ENCODE measurements at places on chromosomes 11 and 22.

GRCh38 chr11:73661035-73661628 lies 14.8 kb downstream of the PLEKHB1 start:
- peak; percentile 78 for DNase-seq

GRCh38 chr11:61787928-61788491 lies 4.4 kb downstream of the TMEM258 start:
- DNase-seq = no peak

DNA sequence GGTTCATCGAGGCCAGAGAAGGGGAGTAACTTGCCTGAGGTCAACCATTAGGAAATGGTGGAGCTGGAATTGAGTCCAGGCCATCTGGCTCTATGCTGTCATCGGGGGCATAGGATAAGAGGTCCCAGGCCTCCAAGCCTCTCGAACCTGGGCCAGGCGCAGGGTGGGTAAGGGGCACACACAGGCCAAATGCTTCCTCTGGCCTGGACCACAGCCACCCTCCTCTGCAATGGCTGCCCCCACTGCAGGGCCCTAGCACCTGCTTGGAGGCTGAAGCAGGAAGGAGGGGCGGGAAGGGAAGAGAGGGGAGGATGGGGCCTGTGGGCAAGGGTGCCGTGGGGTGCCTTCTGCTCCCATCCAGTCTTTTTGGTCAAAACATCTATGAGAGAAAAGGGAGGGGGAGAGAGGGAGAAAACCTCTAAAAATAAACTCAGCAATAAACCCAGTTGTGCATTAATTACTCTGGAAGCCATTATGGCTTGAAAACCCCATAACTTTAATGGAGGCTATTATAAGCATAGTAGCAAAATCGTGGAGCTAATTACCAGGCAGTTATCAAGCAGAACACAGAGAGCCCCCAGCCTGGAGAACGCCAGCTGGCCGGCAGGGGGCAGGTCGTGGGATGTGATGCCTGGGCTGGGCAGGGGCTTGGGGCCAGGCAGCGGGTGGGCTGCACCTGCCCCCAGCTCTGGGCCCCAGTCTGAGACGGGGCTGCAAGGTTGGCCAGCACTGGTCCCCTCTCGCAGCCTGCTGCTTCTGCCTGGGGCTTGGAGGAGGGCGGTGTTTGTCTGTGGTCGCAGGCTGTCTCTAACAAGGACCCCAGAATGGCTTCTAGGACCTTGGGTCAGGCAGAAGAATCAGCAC lies 21.1 kb downstream of the B3GAT1 start:
- DNase-seq = no peak

- no peak for DNase-seq
Observed at GRCh38 chr22:40679964-40680818, 907 bp downstream of the MCHR1 start.

GRCh38 chr22:21443057-21443734 lies 24.0 kb upstream of the TMEM191C start:
- no peak for DNase-seq

DNA sequence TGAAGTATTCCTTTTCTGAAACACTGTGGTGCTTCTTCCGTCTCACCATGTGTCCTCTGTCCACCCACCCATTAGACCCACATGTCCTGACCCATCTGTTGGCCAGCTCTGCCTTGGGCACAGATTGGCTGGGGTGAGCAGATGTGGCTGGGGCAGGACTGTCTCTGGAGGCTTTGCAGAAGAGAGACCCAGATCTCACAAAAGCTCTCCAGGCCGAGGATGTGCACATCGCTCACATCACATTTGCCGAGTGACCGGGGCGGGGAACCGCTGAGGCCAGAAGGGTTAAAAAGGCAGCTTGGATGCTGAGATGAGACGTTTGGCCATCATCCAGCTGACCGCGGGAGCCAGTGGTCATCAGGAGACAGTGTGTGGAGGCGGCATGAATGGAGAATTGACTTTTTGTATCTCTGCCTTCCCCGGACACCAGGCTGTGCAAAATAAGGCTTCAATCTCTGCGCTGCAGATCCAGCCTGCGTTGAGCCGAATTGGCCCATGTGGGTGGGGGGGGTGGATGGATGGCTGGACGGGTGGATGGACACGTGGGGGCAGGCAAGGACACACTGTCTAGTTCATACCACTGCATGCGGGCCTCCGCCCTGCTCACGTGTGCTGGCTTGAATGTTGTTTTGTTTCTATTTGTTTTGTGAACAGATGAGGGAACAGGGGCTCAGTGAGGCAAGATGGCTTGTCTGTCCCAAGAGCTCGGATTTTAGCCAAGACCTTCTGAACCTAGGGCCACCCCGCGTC lies 6.1 kb downstream of the IFITM10 start:
- DNase-seq = no peak

DNA sequence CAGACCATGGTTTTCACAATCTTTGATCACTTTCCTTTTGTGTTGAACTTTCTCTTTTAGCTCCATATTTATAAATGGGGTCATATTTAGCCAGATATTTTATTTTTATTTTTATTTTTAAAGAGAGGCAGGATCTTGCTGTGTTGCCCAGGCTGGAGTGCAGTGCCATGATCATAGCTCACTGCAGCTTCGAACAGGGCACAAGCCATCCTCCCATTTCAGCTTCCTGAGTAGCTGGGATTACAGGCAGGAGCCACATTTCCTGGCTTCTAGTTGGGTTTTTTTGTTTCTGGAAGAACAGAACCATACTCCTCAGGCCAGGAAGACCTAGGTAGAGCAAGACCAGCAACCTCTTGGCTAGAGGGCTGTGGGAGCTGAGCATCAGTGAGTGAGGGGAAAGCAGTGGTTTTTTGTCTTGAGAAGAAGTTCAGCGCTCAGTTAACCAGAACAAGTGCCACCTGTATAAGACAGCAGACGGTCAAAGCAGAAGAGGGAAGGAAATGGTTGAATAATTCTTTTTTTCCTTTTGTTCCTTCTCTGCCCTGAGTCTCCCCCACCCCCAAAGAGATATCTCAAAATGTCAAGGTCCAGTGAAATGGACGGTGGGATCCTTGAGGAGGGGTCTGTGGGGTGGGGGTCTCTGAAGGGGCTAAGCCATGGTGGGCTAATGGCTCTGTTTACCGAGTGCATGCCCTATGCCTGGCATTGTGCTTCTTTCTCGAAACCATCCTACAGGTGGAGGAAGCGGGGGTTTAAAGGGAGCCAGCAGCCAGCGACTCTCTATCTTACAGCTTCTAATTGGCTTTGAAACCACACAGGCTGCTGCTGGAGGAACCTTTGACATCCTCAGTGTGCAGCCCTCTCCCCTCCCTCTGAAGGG lies 63.0 kb downstream of the PTPRJ start:
- no peak for DNase-seq

GRCh38 chr11:123135863-123136446 lies 59.1 kb downstream of the CLMP start:
- DNase-seq = no peak

DNA sequence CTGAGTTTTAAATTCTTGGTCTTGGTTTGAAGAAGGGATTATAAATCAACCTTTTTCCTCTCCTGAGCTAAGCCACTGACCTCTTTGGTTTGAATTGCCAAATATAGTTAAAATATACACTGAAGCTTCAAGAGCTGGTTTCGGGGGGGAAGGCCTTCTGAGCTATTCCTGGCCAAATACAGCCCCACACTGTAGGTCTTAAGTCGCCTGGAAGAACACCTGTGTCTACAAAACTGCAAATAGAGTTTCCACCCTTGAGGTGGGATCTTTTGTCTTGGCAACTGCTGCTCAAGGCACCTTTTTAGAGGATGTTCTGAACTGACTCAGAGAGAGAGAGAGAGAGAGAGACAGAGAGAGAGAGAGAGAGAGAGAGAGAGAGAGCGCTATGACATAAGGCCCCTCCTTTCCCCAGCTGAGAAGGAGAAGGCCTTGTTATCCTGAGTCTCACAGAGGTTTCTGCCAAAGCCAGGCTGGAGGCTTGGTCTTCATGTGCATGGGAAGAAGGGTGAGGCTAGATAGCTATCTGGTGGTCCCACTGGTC lies 5.5 kb downstream of the ADM start:
- DNase-seq = no peak

DNA sequence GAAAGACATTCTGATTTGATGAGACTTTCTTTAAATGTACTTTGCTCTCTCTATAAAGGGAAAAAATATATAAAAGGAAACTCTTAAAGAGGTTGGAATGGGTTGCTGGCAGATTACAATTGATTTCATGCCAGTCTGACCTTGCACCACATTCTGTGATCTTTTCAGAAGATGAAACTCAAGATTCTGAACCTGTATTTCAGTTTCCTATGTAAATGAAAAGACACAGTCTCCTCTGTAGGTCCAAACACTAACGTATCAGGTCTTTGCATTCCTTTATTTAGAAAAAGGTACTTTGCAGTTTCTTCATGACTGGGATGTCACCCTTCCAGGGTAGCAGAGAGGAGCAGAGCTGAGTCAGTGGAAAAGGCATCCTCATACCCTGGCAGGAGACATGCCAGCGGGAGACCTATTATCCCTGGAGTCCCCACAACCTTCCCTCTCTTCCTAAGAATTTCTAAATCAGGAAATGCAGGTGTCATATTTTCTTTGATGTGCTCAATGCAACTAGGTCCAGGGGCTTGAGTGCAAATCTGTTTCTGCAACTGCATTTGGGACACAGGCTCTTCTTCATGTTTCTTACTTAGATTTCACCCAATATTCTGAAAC lies 282.6 kb downstream of the CADM1 start:
- DNase-seq = no peak

DNA sequence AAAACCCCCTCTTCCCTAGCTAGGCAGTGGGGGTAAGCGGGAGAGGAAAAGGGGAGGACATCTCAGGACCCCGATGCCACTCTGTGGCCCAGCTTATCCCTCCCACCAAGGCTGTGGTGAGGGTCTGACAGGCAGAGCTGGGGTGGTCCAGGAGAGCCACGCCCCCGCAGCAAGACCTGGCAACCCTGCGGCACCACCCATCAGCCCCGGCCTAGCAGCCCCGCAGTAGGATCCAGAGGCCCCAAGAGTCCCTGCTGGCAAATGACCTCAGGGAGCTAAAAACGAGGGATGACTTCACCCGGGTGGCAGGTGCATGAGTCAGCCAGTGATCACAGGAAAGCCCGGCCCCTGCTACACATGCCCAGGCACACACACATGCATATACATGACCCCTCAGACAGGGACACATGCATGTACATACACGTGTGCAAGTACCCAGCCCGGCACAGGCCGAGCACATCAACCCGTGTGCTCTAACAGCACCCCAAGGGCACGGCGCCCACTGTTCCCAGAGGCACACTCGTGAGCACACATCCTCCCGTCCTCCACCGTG lies 32.3 kb downstream of the ARVCF start:
- no peak for DNase-seq

DNA sequence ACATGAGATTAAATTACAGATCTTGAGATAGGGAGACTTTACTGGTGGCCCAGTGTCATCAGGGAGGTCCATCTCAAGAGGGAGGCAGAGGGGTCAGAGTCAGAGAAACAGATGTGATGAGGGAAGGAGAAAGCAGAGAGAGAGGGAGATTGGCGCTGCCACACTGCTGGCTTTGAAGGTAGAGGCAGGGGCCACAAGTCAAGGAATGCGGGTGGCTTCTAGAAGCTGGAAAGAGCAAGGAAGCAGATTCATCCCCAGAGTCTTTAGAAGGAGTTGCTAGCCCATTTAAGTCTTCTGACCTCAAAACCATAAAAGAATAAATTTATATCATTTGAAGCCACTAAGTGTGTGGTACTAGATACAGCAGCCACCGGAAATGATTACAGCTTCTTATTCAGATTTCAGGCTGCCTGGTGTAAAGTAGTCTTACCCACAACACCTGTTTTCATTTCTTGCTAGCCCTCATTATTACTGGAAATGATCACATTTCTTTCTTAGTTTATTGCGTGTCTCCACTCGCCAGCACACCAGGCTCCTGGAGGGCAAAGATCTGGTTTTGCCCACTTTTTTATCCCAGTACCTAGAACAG lies 12.6 kb upstream of the SERPINH1 start:
- no peak for DNase-seq

DNA sequence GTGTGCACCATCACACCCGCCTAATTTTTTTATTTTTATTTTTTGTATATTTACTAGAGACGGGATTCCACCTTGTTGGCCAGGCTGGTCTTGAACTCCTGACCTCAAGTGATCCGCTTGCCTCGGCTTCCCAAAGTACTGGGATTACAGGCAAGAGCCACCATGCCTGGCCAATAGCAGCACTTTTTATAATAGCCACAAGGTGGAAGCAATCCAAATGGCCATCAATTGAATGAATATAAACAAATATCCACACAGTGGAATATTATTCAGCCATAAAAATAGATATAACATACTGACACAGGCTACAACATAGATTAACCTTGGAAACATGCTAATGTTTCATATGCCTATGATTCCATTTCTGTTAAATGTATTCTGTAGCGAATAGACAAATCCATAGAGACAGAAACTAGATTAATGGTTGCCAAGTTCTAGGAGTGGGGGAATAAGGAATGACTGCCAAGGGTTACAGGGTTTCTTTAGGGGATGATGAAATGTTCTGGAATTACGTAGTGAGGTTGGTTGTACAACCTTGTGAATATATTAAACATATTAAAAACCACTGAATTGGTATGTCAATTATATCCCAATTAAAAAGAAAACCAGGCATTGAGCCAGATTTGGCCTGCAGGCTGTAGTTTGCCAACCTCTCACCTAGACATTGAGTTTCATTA lies 4.8 kb downstream of the VPS51 start:
- no peak for DNase-seq

- DNase-seq = no peak
Observed at GRCh38 chr11:12064954-12065280, 45.5 kb upstream of the MICAL2 start.

DNA sequence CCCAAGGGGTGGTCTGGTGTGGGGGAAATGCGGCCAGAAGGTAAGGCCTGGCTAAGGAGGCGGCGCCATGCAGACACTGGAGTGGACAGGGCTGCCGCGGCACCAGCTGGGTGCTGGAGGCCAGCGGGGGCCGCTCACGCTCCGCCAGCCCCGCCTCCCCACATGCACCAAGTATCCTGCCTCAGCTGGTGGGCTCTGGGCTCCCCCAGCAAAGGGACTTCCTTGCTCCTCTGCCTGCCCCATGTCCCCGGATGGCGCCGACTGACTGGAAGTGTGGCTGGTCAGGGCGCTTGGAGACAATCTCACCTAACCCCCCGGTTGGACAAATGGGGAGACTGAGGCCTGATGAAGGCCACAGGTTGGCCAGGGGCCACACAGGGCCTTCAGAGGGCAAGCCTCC lies 7.6 kb upstream of the CHADL start:
- DNase-seq = no peak

- DNase-seq = no peak
Observed at GRCh38 chr11:48024635-48025071, 44.3 kb downstream of the PTPRJ start.

DNA sequence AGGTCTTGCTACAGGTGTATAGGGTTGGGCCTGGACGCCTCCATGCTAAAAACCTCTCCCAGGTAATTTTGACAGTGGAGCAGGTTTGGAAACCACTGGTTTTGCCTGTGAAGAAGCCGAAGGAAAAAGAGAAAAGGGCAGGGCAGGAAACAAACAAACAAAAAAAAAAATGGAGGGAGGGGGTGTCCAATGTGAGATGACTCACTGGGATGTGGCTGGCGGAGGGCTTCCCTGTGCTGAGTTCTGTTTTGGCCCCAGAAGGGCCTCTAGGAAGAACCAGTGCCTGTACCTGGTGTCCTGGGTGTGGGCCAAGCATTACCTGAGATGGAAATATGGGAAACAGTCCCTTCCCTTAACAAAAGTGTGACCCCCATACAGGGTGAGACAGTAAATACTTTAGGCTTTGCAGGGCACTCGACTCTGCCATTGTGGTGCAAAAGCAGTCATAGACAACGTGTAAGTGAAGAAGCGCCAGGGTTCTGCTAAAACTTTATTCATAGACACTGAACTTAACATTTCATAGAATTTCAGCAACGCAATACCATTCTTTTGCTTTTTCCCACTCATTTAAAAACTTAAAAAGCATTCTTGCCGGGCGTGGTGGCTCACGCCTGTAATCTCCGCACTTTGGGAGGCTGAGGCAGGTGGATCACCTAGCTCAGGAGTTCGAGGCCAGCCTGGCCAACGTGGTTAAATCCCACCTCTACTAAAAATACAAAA lies 9.5 kb upstream of the DGKZ start:
- DNase-seq = no peak

Data from activated T-helper 1 cell treated with anti-CD3 and anti-CD28 coated beads, Interleukin-2, amount 50 U/mL, for 16 hours (primary cell).